Central memory CD4-positive, alpha-beta T cell (primary cell): ENCODE measurements at places on chromosomes 12 and 14.

DNA sequence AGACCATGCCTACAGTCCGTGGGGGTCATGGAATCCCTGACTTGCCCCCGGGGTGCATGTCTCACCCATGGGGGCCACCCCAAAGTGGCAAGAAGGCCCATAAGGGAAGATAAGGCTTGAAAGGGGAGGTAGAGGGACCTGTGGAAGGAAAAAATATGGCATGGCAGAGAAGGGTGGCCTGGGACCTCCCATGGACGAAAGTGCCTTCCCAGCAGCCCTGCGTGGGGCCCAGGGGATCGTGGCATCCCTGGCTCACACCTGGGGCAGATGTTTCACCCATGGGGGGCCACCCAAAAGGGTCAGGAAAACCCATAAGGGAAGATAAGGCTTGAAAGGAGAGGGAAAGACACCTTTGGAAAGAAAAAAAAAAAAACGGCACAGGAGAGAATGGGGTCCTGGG lies 264.6 kb downstream of the ALG10 start:
- DNase-seq = no peak

- DNase-seq = no peak
These were observed 8.5 kb upstream of the AMN1 start for GRCh38 chr12:31737345-31737744.

DNA sequence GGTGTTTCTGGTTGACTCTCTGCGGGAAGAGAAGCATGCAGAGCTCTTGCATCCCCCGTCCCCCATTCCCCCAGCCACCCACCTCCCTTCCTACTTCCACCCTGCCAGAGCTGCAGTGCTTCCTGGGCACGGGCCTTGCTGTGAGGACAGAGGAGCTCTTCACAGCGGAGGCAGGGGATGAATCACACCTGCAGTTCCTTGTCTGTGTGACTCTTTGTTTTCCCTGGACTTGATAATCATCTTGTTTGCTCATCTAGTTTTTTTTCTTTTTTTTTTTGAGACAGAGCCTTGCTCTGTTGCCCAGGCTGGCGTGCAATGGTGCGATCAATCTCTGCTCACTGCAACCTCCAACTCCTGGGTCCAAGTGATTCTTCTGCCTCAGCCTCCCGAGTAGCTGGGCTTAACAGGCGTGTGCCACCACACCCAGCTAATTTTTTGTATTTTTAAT lies 27.8 kb downstream of the ANKRD9 start:
- no peak for DNase-seq

GRCh38 chr14:100606687-100607610 lies 19.7 kb upstream of the BEGAIN start:
- DNase-seq = no peak

DNA sequence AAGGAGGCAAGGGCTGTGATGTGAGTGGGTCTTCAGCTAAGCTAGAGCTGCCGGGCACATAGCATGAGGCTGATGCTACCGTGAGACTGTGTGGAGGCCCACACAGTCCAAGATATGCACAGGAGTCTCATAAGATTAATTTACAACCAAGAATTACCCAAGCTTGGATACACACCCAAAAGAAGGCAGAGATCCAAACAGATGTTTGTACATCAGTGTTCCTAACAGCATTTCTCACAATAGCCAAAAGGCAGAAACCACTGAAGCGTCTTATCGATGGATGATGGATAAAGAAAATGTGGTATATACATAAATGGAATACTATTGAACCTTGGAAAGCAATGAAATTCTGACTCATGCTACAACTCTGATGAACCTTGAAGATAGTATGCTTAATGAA lies 40.8 kb upstream of the RIC8B start:
- no peak for DNase-seq

- DNase-seq = no peak
These were observed 331.6 kb upstream of the FAR2 start for GRCh38 chr12:28817524-28817923.

GRCh38 chr12:59398164-59398563 lies 197.7 kb upstream of the SLC16A7 start:
- no peak for DNase-seq

- DNase-seq = no peak
These were observed 29.7 kb downstream of the ATP2A2 start for GRCh38 chr12:110310763-110311162.

DNA sequence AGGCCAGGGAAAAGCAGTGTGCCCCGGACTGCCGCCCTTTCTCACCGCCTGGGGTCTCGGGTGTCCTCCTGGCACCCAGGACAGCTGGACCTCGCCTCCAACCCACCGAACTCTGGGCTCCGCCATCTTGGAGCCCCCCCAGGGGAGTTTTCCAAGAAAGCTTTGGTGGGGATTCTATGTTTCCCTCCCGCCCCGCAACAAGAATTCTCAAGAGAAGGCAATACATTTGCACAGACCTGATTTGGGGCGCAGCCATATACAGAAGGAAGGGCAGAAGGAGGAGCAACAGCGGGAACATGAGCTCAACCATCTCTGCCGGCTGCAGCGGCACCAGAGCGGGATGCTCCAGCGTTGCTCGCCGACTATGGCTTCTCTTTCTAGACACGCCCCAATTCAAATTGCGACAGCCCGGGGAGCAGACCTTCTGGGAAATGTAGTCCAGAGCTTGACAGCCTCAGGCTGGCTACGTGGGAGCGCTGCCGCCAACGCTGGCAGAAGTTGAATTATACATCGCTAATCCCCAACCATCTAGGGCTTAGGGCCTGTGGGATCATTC lies at the start of gene RDH11:
TSS of gene RDH11 (minus strand) at position 371 of the 556 bp plus-strand sequence. CDS start at position 310, 61 bp downstream.
- peak; percentile 84 for DNase-seq

DNA sequence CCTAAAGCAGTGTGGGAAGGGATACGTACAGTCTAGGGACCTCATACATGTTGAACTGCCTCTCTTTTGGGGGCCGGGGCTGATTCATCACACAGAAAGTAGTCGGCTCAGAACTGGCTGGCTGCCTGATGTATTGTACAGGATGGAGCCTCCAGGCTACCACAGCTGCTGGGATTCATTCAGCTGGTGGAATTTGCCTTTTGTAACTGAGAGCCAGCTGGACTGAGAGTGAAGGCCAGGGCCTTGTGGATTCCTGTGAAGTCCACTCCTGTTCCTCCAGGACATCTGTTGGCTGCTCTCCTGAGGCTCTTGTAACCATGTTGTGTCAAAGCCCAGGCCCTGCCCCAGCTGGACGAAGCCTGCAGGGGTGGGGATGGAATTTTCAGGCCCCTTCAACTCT lies 116.3 kb upstream of the PRICKLE1 start:
- DNase-seq = no peak

- DNase-seq = no peak
These were observed 50.7 kb downstream of the A2M start for GRCh38 chr12:9064815-9065606.

GRCh38 chr12:119956047-119956446 lies 33.0 kb upstream of the BICDL1 start:
- DNase-seq = no peak

DNA sequence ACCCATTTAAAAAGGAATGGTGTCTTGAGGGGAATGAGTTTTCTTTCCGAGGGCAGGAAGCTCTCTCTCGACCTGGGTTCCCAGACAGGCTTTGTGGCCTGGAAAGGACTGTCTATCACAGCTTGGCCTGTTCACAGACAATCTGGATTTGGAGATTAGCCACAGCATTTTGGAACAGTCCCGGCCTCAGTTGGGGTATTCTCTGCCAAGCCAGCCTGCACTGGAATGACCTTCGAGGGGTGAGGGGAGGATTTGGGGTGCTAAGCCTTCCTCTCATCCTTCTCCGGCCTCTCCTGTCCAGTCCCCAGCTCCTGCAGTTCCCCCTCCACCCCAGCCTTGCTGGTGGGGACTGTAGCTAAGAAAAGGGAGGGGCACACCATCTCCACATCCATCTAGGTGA lies 13.0 kb downstream of the TBX5 start:
- DNase-seq = no peak

- DNase-seq = no peak
These were observed 58.5 kb upstream of the OSBPL8 start for GRCh38 chr12:76618031-76618430.

DNA sequence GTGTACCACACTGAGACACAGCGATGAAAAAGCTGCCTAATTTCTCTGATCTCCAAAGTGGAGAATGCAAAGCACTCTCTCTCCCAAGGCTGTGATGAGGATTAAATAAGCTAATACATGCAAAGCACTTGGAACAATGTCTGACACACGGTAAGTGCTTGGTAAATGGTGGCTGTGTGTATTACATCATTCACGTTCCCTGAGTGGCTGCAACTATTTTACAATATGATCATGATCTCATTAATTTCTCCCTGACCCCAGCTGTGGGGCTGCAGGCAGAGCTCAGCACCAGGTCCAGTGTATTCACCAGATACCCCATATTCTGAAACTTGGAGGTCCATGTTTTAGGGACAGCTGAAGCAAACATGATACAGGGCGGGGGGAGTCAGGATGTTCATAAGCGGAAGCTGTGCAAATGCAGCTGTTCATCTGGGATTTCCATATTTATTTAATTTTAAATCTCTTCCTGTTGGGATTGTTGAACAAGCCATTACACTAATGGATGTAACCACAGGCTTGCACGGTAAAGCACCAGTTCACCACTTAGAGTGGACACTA lies 106.4 kb downstream of the CCDC60 start:
- no peak for DNase-seq

GRCh38 chr14:75022655-75023054 lies 19.9 kb downstream of the EIF2B2 start:
- no peak for DNase-seq

- no peak for DNase-seq
These were observed 136.0 kb downstream of the ADGRD1 start for GRCh38 chr12:131089531-131090273.

DNA sequence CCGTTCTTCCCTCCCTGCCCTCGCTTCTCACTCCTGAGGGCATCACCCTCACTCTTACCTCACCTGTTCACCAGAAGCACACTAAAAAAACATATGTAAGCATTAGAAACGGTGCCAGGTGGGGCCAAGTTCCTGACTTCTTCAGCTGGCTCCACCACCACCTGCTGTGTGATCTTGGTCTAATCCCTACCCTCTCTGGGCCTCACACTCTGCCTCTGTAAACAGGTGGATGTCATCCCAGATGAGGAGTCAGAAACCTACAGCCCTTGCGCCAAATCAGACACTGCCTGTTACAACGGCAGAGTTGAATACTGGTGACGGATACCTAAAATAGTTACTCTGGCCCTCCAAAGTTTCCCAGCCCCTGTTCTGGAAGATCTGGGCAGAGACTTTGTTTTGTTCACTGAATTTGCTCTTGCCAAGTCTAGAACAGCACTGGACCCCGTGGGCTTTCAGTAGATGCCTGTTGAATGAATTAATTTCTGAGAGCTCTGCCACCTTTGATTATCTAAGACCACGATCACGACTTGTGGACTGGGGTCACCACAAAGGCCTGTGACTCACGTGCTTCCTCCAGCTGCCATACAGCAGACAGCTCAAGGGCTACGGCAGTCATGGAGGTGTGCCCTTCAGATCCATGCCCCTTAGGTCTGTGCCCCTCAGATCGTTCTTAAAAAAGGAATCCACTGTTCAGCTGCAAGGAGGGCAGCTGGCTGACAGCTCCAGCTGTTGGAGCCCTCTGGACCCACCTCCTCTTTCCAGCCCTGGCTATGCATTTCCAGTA lies 71.9 kb downstream of the GSC start:
- no peak for DNase-seq

DNA sequence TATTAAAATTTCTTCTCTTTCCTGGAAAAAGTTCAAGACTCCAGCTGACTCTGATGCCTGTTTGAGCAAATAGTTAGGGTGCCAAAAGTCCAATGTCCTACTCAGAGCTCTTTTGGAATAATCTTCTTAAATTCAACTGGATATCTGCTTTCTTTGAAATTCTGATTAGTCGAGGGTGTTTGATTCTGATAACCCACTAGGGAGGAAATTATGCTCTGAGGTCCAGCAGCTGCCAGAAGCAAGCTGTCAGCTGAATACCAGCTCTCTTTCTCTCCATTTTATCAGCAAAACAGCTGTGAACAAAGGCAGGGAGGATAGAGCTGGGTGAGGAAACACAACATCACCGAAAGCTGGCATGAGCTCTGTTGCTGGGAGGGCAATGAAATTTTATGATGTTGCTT lies 141.5 kb downstream of the CAND1 start:
- DNase-seq = no peak

GRCh38 chr12:128603573-128604115 lies 220.1 kb downstream of the SLC15A4 start:
- no peak for DNase-seq

DNA sequence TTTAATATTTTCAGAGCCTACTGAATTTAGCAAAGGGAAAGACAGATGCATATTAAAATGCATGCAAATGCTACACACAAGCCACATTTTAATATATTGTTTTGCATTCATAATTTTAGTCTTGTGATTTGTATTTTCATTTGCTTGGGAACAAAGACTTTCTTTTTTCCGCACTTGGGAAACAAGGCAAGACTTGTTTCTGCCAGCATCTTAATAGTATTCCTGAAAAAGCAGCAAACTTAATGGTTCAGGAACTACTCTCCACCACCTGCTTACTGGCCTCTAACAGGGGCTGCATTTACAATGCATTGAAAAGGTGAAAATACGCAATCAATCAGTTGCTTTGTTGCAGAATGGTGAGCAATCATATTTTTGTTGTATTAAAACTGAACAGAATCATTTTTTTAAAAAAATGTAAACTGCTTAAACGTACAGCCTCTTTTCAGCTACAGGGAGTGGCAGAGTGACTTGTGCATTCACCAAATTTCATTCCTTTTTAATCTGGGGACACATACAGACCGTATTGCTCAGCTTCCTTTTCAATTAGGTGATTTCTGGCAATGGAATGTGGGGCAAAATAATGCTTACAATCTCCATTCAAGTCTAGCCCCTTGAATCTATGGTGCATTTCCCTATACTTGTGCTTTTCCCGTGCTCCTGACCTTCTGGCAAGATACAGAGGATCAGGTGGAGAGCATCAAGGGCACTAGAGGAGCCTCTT lies 144.1 kb upstream of the BTG1 start:
- no peak for DNase-seq

DNA sequence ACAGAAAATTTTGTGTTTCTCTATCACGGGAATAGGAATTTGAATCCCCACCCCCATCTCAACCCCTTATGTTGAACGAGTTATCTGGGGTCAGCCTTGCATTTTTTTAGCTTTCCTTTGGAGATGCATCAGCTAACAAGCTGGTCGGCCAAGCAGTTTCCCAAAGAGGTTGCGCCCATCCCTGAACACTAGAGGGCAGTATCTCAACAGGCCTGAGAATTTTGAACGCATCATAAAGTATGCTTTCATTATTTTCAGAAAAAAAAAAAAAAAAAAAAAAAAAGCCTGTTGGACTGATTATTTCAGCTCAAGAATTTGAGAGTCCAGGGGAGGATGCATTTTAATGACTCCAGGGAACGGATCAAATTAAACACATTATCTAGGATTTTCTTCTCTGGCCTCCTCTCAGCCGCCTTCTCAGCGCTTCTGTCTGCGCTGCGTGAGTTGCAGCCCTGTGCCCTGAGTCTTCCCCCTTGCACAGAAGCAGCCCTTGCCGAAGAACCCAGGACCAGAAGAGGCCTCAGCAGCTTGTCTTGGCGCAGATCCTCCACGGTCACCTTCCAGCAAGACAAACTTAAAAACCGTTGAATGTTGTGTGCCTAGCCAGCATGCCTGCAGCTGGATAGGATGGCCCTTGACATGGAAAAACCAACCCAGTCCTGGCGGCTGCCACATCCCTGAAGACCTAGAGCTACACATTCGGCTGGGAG lies 76.6 kb upstream of the GZMB start:
- peak; percentile 24 for DNase-seq
